ENCODE measurements at places on chromosomes 5 and 9. TPM values are rescaled to one million over a fixed set of nuclear protein-coding genes. Genes with fewer than 3 reads are reported as not detected.

The MARCOL gene
- not detected for polyA plus RNA-seq

The C9orf50 gene
- 2.8 TPM for polyA plus RNA-seq

The DEPDC1B gene
- 5.2 TPM for polyA plus RNA-seq

The PCDHGA11 gene
- polyA plus RNA-seq = 0.37 TPM

The NUTM2F gene
- not detected for polyA plus RNA-seq

The OTULIN gene
- polyA plus RNA-seq = 9.0 TPM

The CCNO gene
- 2.1 TPM for polyA plus RNA-seq

The PPIC gene
- polyA plus RNA-seq = 49.5 TPM

The CCDC192 gene
- polyA plus RNA-seq = not detected

The PHYKPL gene
- polyA plus RNA-seq = 35.3 TPM

The NME5 gene
- polyA plus RNA-seq = 30.2 TPM

The SAPCD2 gene
- polyA plus RNA-seq = 1.7 TPM

The C9orf153 gene
- polyA plus RNA-seq = not detected

The CCDC69 gene
- polyA plus RNA-seq = 11.1 TPM

The FOXD4L4 gene
- polyA plus RNA-seq = not detected

The ZBTB5 gene
- 6.1 TPM for polyA plus RNA-seq

Measured in kidney (tissue), 22 donors.